ENCODE measurements at places on chromosomes 12 and 14. TPM values are rescaled to one million over a fixed set of nuclear protein-coding genes. Genes with fewer than 3 reads are reported as not detected.

GRCh38 chr12:76539727-76540126, 19.8 kb downstream of the OSBPL8 start:
- no peak for DNase-seq

- no peak for DNase-seq
Observed at GRCh38 chr12:132775502-132776229, 14.0 kb upstream of the ANKLE2 start.

GRCh38 chr12:65493913-65494245, 215.4 kb downstream of the MSRB3 start:
- DNase-seq, result no peak

GRCh38 chr12:129928643-129929042, 24.8 kb upstream of the TMEM132D start:
- DNase-seq, result no peak

DNA sequence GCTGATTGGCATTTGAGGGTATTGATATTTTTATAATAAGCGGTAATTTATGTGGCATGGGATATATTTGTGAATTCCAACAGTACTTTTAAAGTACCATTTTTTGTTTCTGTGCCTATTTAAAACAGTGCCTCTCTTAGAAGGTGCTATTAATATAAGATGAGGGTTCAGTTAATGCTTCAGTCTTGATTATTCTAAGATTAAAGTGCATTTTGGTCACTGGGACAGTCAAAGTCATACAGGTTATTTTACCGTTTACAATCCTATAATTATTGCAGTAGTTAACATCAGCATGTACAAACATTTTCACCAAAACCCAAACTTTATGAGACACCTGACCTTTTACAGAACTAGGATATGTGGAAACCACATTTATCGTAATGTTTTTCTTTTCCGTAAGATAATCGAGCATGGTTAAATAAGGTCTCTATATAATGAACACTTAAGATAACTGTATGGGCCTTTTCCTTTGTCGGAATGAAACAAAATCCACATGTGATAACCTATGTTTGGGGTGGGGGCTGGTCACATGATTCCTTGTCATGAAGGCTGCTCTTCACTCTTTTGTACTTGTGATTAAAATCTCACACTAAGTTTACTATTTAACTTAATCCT, 37.7 kb upstream of the DNM1L start:
- no peak for DNase-seq

GRCh38 chr14:68140806-68141205, 321.2 kb downstream of the RAD51B start:
- no peak for DNase-seq

DNA sequence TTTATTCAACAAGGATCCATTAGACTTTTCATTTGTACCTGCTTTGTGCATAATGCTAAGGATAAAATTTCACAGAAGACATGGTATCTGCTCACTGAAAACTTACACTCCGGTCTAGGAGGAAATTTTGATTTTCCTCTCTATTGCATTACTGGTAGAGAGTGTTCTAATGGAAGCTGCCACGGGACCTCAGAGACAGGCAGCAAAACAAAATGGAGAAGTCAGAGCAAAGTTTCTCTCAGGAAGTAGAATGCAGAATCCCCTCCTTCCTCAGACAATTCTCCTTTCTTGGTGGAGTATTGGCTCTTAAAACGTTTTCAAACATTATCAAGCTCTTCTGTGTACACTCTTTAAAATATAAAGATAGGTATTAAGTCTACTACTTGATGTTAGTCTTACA, 12.3 kb downstream of the CLEC2B start:
- DNase-seq, result no peak

DNA sequence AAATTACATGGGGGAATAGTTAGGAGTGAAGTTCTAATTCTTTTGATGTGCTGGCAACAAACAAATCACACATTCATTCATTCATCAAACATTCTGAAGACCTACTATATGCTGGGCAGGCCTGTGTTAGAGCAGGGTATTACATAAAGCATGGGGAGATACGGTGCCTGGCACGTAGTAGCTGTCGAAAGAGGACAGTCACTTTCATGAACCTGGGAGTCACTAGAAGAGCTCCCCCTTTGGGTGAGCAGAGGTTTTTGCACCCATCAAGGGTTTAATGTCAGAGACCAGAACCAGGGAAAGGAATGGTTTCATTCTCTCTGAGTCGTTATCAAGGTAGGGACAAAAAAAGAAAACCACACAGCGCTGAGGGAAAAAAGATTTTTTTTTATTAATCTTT, 10.0 kb downstream of the LHX5 start:
- no peak for DNase-seq

DNA sequence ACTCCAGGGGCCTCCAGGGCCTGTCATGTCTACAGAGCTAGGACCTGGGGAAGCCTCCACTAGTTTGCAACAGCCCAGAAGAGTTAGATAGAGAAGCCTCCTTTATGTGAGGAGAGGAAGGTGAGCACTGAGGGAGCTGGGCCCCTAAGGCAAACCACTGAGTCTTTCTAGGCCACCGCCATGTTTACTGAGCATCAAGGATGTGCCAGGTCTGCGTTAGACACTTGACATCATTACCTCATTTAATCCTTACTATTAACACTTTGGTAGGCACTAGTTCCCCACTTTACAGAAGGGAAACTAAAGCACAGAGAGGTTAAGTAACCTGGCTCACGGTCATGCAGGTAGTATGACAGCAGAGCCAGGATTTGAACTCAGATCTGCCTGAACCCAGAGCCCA, 12.9 kb downstream of the CTDSP2 start:
- DNase-seq, result no peak

DNA sequence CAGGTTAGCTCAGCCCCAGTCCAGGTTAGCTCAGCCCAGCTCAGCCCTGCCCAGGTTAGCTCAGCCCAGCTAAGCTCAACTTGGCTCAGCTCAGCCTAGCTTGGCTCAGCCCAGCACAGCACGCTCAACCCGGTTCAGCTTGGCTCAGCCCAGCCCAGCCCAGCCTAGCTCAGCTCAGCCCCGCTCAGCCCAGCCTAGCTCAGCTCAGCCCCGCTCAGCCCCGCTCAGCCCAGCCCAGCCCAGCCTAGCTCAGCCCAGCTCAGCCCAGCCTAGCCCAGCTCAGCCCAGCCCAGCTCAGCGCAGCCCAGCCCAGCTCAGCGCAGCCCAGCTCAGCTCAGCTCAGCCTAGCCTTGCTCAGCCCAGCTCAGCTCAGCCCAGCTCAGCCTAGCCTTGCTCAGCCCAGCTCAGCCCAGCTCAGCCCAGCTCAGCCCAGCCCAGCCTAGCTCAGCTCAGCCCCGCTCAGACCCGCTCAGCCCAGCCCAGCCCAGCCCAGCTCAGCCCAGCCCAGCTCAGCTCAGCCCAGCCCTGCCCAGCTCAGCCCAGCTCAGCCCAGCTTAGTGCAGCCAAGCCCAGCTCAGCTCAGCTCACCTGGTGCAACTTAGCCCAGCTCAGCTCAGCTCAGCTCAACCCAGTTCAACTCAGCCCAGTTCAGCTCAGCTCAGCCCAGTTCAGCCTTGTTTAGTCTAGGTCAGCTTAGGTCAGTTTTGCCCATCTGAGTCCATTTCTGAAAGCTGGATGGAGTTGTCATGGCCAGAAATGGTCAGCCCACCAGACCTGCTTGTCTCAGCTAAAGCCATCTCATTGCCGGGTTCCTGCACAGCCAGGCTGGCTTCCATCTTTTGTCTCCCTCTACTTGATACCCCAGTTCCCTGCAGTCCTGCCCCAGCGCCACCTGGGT, 333.6 kb downstream of the TMEM121 start:
- no peak for DNase-seq

DNA sequence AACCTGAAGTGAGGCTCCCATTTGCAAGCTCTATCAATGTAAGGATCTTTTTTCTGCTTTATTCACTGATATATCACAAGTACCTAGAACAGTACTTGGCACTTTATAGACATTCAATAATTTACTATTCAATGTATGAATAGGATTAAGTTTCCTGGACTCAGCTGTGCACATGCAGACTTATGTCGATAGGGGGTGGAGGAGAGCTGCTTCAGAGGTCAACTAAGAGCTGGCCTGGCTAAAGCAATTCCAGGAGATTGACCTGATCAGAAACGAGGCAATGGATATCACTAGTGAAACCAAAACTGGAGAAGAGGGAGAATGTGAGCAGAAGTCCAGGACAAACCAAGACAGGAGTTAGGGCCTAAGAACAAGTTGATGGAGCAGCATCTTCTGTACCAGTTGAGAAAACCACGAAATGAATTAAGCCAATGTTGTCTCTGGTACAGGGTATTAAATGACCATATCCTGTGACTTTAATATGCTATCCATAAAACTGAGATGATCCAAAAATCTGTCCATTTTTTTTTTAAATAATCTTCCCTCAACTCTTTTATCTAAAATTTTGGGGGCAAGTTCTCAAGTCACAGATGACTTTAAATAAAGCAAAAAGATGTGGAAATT, 169.2 kb downstream of the PIK3C2G start:
- peak; percentile 59 for DNase-seq

DNA sequence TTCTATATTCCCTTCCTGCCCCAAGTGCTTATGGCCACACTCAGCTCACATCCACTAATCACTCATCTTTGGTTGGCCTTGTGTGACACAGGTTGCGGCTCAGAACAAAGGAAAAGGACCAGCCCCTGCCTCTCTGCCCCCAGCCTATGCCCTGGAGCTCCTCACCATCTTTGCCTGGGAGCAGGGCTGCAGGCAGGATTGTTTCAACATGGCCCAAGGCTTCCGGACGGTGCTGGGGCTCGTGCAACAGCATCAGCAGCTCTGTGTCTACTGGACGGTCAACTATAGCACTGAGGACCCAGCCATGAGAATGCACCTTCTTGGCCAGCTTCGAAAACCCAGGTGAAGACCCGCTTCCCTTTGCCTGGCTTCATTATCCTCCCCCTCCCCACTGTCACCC, 15.8 kb upstream of the OAS2 start:
- peak; percentile 44 for DNase-seq

DNA sequence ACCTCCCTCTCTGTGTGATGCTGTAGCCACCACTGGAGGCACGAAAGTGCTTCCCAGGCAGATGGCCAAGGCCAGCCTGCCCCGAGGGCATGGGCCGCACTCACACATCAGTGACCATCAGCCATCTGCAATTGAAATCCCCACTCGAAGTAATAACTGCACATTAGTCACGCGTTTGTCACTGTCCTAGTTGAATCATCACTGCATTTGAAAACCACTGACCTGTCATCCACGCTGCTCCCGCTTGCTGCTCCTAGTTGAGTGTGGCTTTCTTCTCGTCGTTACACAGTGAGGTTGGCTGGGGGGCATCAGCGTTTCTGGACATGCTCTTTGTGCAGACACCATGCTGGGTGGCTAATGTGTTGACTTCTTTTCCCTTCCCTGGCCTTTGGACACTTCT, 176.1 kb downstream of the ADGRD1 start:
- no peak for DNase-seq

GRCh38 chr12:132400011-132400641, 70.7 kb upstream of the GALNT9 start:
- DNase-seq, result no peak

DNA sequence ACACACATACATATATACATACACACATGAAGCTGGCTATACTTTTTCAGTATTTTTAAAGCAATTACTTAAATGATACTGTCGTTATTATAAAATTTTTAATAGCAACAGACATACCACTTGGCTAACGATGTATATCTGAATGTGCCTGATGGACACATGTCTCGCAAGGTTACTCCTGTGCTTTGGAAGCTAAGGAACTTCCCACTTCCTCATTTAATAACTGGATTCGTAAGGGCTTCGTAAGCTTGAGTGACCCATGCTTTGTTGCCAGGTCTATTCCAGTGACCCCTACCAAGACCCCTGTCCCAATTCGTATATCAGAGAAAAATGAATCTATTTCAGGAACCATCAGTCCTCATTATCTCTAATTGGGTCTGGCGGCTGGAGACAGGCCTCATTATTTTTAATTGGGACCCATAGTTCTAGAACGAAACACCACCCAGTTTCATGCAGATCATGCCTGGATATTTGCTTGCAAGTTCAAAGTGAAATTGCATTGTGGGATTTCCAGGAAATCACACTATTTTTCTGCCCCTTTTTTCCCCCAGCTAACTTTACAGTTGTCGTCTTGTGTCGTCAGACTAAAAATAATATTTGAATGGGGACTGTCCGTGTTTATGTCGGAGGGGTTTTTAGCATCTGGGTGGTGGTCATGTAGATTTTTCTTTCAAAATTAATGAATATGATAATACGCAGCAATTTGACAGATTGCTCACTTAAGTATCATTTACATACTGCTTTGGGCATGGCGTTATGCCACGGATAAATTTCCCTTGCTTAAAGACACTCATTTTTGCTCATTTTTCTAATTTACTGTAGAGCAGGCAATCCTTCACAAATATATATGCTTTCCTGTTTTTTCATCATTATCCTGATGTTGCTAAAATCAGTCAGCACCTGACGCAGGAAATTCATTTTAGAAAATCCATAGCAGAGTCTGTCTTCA, 17.1 kb upstream of the MYO1H start:
- DNase-seq, result no peak

DNA sequence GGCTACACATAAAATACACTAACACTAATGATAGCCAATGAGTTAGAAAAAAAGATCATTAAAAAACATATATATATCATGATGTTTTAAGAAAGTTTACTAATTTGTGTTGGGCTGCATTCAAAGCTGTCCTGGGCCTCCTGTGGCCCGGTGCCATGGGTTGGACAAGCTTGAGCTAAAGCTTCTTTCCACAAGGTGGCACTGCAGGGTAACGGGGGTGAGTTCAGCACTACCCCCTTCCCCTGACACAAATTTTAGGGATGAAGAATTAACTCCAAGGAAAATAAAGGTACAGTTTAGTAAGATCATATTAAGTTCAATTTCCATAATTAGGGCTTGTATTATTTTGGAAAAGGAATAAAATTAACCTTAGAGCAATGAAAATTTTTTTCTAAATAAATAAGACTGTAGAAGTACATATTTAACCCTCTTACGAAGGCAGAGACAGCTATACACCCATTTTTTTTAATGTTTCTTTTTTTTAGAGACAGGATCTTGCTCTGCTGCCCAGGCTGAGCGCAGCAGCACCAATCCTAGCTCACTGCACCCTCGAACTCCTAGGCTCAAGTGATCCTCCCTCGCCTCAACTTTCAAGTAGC, 38.9 kb downstream of the PPP1R13B start:
- DNase-seq, result peak; percentile 74

- DNase-seq, result no peak
Observed at GRCh38 chr14:22249770-22250169, 339.3 kb downstream of the DAD1 start.

GRCh38 chr14:93269341-93270068, 62.4 kb downstream of the UBR7 start:
- no peak for DNase-seq

DNA sequence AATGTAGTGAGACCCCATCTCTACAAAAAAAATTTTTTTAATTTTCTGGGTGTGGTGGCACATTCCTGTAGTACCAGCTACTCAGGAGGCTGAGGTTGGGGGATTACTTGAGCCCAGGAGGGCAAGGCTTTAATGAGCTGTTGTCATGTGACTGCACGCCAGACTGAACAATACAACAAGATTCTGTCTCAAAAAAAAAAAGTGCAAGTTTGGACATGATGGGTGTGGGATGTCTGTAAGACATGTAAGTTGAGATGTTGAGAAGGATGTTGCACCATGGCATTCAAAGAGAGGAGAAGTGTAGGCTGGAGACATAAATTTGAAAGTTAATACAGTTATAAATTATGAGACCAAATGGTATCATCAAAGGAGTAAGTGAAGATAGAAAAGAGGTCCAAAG, 23.5 kb downstream of the YEATS4 start:
- DNase-seq, result no peak

The NDRG2 gene
- total RNA-seq, result 335 TPM

The TPH2 gene
- not detected for total RNA-seq

The RNASE13 gene
- total RNA-seq, result not detected

The DDHD1 gene
- total RNA-seq, result 8.6 TPM

The PCNX1 gene
- total RNA-seq, result 39.2 TPM

The CBX5 gene
- 33.9 TPM for total RNA-seq

The C12orf54 gene
- not detected for total RNA-seq

The KRT82 gene
- not detected for total RNA-seq

The KIF5A gene
- total RNA-seq, result 0.12 TPM

The PRH2 gene
- not detected for total RNA-seq

Data from right atrium auricular region (tissue), 2 donors.